ENCODE measurements at places on chromosomes 12 and 14.

- DNase-seq: no peak
Measured at GRCh38 chr12:26726956-26727355, 106.0 kb downstream of the ITPR2 start.

DNA sequence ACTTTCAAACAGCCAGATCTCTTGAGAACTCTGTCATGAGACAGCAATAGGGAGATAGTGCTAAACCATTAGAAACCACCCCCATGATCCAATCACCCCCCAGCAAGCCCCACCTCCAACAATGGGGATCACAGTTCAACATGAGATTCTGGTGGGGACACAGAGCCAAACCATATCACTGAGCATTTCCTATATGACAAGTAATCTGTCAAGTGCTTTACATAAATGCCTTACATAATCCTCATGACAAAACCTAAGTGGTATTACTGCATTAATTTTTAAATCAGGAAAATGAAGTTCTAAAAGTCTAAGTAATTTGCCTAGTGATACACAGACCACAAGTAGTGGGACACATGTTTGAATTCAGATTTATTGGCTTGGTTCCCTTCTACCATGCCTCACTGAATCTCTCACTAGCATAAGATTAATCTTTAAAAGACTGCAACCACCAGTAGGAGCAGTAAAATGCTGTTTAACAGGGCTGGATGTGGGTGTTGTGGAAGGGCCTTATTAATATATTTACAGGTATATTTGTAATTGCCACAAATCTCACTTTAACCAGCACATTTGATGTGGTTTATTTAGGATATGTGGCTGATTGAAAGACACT lies 323.1 kb upstream of the FBXO33 start:
- DNase-seq: no peak

- no peak for DNase-seq
Measured at GRCh38 chr14:102283631-102284129, 21.3 kb downstream of the MOK start.

GRCh38 chr14:91409928-91410718 lies 7.5 kb downstream of the CCDC88C start:
- DNase-seq: no peak

DNA sequence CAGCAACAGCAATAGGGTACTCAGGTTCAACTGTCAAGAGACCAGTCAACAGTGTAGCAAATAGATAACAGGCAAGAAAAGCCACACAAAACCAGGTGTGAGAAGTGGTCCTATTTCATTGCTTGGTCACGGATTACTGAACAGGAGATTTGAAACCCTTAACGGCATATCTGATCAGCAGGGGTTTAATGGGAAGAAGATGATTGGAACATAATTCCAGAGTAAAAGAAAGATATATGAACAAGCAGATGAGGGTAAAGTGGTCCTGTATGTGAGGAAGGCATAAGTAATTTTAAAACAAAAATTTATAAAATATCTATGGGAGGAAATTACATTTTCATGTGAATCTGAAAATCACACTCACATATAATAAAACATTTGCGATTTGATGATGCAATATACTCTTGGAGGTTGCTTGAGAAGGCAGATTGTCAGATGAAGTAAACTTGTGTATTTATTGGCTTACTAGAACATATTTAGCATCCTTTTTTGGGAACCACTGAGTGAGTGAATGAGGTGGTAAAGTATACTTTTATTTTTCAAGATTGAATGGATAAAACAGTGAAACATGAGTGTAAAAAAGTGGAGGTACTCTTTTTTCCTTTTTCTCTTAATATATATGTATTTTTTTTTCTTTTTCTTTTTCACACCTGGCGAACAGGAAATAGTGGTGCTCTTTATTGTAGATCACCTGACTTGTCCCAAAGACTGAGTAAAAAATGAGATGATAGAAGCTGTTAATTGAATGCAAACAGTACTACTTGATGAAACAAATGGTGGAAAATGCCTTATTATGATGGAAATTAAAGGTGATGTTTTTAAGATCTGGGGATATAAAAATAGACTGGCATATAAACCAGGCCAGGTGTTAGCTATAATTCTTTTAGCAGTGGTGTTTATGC lies 21.6 kb upstream of the SDR39U1 start:
- DNase-seq: no peak

- DNase-seq: peak; percentile 8
Measured at GRCh38 chr14:52730709-52731111, 744 bp downstream of the STYX start.

- DNase-seq: no peak
Measured at GRCh38 chr14:81342850-81343580, 57.1 kb downstream of the STON2 start.

GRCh38 chr14:75987201-75987970 lies 1.8 kb downstream of the IFT43 start:
- DNase-seq: no peak

GRCh38 chr14:86539361-86540070 lies 1009.6 kb downstream of the FLRT2 start:
- DNase-seq: no peak

GRCh38 chr14:98137131-98138025 lies 1134.6 kb downstream of the BCL11B start:
- DNase-seq: peak; percentile 38

GRCh38 chr14:84420221-84420620 lies 1109.7 kb upstream of the FLRT2 start:
- peak; percentile 31 for DNase-seq

DNA sequence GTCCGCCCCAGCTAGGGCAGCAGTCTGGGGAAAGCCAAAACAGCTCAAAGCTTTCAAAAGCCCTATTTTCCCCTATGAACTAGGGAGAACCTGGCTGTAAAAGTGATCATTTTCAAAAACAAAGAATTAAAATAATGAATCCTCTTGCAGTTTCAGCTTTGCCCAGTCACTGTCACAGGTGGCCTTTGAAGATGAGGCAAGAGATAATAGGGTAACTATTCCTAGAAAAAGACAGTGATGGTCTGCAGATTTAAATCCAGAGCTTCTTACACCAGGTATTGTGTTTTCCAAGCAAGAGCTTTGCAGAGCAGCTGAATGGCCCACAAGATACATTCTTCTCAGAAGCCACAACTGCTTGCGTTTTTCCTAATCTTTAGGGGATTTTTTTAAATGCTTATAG lies 80.2 kb upstream of the NUDT4 start:
- DNase-seq: no peak

DNA sequence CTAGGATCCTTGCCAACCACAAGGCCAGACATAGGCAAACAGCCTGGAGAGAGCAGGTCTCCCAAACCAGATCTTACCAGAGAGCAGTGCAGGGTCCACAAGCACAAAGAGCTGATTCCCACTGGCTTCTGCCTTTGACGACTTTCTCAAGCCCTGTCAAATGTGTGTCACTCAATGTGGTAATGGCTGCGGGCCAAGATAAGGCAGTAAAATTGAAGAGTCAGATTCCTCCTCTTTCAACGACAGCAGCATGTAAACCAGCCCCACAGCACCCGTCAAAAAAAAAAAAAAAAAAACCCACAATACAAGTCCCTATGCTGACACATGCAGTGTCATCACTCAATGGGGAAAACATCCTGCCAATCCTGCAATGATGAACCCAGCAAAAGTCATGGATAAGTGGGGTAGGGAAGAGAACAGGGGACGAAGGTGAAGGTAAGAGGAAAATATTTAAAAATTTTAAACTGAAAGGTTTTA lies at the start of gene STON2:
TSS of gene STON2 (minus strand) at position 123 of the 477 bp plus-strand sequence. CDS start 1,942 bp downstream, outside the sequence.
- DNase-seq: peak; percentile 86

- no peak for DNase-seq
Measured at GRCh38 chr12:107634530-107634929, 51.1 kb upstream of the PWP1 start.

- no peak for DNase-seq
Measured at GRCh38 chr12:123787466-123787865, 25.4 kb downstream of the DNAH10 start.

DNA sequence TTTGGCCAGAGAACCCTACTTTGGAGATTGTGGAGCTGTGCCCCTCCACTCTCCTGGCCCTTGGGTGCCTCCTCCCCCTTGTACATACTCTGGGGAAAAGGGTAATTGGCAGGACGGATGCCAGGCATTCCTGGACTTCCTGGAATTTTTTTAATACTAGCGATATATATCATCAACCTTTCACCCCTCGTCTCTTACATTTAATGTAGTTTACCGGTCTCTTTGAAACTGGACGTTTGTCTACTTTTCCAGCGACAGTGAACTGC lies 767 bp upstream of the CRY1 start:
- DNase-seq: peak; percentile 83

- no peak for DNase-seq
Measured at GRCh38 chr14:20356422-20356821, 13.0 kb downstream of the PARP2 start.

GRCh38 chr12:25617991-25618390 lies 64.9 kb upstream of the LMNTD1 start:
- DNase-seq: no peak

DNA sequence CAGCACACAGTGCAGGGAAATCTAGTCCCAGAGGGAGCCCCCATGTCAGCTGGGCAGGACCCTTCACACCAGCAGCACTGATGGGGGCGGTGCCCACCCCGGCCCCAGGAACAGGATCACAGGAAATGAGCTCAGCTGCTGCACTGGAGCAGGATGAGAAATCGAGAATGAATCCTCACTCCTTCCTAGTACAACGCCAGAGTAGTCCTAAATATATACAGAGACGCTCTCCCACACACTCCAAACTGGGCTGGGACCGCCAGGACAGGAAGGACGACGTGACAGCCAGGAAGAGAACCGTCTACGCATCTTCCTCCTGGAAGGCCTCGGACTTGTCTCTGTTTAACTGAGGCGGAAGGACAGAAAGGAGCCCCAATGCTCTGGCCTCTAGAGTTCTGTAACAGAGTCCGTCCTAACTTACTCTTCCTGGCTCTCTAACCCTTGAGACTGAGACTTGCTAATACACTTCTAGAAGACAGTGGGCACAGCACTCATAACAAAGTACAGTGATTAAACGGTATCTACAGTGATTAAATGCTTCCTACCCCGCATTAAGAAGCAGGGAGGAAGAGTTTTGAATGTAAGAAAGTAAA lies 33.4 kb downstream of the CDC42BPB start:
- DNase-seq: peak; percentile 76

DNA sequence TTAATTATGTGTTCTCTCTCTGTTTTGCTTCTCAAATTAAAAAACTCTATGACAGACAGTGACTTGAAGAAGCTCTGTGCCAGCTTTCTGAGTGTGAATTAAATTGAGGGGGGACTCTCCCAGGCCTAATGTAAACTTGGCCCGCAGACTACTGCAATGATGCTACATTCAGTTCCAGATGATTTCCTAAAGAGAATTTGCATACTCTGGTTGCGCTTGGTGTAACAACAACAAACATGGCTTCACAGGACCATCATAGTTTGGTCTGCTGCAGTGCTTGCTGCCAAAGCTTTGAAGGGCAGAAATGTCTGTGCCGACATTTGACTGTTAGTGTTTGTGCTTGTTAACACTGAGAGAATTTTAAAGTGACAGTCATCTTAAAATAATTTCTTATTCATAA lies 25.0 kb downstream of the CFAP54 start:
- DNase-seq: no peak

GRCh38 chr14:79567306-79567705 lies 644.0 kb downstream of the DIO2 start:
- no peak for DNase-seq

DNA sequence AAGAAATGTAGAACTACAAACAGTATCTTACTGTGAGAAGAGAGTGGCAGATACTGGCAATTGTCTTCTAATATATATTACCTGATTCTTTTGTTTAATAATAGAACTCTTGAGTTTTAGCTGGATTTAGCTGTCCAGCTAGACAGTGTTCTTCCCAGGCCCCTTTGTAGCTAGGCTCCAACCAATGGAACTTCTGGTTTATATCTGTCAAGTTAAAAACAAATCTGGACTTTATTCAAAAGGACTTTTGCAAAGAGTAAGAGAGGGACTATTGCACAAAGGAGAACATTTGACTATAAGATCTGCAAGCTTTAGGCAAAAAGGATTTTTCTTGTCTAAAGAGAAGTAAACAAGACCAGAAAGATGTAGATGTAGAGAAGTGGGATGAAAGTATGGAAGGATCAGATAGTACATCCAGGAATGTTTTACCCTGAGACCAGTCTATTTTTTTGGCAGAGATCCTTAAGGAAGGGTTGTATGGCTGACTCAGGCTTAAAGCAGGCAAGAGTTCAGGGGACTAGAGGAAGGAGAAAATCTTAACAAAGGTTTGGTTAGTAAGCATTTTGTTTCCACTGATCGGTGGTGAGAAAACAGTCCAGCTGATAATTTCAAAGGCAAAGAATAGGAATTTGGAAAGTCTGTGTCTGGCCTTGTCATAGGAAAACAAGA lies 111.1 kb upstream of the PLEKHA5 start:
- DNase-seq: peak; percentile 89

GRCh38 chr12:93571365-93571924 lies 1.0 kb upstream of the SOCS2 start:
- peak; percentile 71 for DNase-seq

- peak; percentile 88 for DNase-seq
Measured at GRCh38 chr12:104263580-104264358, 39.8 kb upstream of the EID3 start.

GRCh38 chr12:843609-844008 lies 91.2 kb downstream of the WNK1 start:
- DNase-seq: peak; percentile 77

GRCh38 chr12:74499192-74499591 lies 38.4 kb upstream of the ATXN7L3B start:
- no peak for DNase-seq

DNA sequence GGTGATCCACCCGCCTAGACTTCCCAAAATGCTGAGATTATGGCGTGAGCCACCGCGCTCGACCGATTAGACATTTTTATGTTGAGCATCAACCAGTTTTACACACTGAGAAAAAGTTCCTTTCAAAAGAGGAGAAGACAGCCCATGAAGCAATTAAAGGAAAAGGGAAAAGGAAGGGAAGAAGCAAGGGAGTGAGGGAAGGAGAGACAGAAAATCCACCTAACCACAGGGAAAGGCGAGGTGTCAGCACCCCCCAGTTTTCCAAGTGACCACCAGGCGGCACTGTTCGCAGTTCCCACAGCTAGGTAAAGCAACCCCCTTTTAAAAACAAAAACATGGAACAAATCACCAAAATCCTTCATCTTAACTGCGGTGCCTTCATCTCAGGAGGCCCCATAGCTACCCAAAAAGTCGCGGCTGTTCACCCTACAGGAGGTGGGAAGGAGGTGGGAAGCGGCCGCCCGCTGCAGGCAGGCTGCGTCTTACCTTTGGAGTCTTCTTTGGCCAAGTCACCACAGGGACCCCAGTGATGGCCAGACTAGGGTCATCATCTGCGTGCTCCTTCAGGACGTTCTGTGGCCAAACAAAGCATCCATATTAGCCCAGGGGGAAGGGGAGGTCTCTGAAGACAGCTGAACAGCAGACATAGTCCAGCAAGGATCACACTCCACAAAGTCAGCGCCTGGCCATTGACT lies 86.6 kb downstream of the KDM2B start:
- DNase-seq: peak; percentile 23
